ENCODE measurements at places on chromosomes 1 and 21. TPM values are rescaled to one million over a fixed set of nuclear protein-coding genes. Genes with fewer than 3 reads are reported as not detected.

The SMPDL3B gene
- total RNA-seq = 2.2 TPM

The KCNQ4 gene
- 1.5 TPM for total RNA-seq

The C21orf91 gene
- total RNA-seq = 31.9 TPM

The TDRD10 gene
- not detected for total RNA-seq

The CR1 gene
- 0.14 TPM for total RNA-seq

The IGSF21 gene
- not detected for total RNA-seq

The ABCG1 gene
- total RNA-seq = 1.9 TPM

The AHCYL1 gene
- total RNA-seq = 60.5 TPM

The OR2M3 gene
- not detected for total RNA-seq

All from astrocyte (in vitro differentiated cells and primary cell).